ENCODE measurements at places on chromosomes 1 and 21.

DNA sequence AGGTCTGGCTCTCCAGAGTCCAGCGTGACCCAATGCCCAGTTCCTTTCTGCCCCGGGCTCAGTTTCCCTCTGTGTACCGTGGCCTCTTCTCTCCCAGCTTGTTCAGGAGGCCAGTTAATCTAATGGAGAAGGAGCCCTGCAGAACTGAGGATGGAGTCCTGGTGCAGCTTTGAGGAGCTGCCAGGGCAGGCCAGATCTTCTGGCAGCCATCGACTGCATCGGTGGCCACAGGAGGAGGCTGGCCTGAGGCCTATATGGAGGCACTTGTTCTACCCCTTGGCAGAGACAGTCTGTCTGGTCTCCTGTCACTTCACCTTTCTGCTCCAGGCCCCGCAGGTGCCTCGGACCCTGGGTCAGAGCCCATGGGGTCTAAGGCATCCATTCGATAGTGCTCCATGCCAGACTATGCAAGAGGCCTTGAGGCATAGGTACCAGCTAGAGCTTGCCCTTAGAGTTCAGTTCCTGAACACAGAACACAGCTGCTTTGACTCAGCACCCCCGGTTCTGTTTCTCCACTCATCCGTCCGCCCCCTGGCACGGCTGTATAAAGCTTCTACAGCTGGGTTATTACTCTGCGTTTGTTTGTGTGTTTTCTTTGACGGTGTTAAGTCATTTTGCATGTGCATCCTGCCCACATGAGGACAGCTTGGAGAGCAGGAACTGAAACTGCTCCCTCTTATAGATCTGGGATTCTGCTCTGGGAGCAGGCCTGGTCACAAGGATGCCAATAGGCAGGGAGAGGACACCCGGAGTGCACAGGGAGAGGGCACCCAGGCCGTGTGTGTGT lies 18.5 kb upstream of the LRRN2 start:
- no peak for DNase-seq

GRCh38 chr1:157113106-157113505 lies 13.5 kb upstream of the ETV3L start:
- DNase-seq, result no peak

DNA sequence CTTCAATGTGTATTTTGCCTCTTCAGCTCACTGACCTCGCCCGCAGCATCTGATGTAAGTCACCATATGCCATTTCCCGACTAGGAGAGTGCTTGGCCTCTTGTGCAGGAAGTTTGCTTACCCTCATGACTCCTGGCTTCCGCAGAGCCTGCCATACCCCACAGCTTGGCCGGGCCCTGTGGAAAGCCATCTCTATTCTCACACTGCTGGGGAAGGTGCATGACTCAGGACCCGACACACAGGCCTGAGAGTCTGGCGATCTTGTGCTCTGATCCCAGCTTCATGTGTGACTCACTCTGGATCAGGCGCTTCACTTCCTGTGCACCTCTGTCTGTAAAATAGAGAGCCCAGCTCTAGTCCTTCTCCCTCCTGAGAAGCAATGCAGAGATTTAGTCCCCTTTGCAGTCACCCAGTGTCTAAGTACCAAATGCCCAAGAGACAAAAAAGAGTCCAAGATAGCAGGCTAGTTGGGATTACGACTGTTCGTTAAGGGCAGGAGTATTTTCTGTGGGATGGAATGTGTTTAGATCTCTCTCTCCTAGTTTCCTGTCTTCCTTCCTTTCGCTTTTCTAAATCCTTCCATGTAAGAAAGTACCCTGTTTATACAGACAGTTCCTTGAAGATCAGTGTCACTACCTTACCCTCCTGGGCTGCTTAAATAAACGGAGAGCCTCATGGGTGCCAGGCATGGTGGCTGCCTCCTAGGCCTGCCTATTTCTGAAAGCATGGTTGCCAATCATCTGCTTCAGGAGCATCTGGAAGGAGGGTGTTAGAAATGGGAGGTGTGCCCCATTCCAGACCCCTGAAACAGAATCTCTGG lies 62.8 kb upstream of the KIF26B start:
- peak; percentile 76 for DNase-seq

DNA sequence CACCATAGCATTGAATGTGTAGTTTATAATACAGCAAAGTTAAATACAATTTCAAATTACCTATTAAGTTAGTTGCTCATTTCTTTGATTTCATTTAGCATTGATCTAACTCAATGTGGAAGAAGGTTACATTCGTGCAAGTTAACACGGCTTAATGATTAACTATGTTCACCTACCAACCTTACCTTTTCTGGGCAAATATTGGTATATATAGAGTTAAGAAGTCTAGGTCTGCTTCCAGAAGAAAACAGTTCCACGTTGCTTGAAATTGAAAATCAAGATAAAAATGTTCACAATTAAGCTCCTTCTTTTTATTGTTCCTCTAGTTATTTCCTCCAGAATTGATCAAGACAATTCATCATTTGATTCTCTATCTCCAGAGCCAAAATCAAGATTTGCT lies at the start of gene ANGPTL3:
TSS of gene ANGPTL3 (plus strand) at position 240 of the 400 bp plus-strand sequence. CDS start at position 287, 47 bp downstream.
- no peak for DNase-seq

DNA sequence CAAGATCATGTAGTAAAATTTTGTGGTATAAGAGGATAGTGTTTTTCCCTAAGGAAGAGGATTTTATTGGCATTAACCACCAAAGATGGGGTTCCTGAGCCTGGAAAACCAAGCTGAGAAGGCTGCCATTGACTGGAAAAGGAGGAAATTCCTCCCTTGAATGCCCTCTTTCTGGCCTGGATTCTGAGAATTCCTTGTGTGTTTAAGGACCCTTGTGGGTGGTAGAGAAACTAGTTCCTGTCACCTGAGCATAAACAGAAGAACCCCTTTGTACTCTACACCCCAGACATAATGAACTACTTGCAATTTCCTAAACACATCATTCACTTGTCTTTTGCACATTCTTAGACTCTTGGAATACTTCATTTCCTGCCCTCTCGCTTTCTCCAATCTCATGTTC lies 33.1 kb upstream of the CEP350 start:
- peak; percentile 73 for DNase-seq

Data from COLO829 (cell line).